ENCODE measurements at places on chromosomes 5 and 9.

GRCh38 chr9:108696156-108696555, 159.6 kb downstream of the ACTL7B start:
- DNase-seq = no peak

DNA sequence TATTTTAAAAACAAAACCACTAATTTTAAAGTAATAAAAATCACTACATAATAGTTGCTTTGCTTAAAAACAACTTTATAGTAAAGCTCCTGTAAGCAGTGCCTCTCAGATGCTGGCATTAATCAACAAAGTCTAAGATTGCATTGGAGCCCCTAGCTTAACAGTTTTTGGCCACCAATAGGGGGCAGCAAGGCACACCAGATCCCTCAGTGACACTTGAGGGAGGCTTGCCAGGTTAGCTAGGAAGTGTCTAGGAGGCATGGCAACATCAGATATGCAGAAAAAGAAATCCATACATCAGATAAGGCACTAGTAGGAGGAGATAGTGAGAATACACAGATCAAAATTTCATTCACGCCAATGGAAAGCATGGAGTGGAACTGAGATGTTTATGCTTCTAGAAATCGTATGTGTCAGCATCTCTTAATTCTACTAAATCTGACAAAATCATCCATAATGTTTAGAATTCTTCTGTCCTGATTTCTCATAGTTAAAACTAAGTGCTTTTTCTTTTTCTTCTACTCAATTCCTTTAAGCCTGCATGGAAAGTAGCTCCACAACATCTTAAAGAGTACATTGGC, 73.6 kb upstream of the PAM start:
- peak; percentile 76 for DNase-seq

DNA sequence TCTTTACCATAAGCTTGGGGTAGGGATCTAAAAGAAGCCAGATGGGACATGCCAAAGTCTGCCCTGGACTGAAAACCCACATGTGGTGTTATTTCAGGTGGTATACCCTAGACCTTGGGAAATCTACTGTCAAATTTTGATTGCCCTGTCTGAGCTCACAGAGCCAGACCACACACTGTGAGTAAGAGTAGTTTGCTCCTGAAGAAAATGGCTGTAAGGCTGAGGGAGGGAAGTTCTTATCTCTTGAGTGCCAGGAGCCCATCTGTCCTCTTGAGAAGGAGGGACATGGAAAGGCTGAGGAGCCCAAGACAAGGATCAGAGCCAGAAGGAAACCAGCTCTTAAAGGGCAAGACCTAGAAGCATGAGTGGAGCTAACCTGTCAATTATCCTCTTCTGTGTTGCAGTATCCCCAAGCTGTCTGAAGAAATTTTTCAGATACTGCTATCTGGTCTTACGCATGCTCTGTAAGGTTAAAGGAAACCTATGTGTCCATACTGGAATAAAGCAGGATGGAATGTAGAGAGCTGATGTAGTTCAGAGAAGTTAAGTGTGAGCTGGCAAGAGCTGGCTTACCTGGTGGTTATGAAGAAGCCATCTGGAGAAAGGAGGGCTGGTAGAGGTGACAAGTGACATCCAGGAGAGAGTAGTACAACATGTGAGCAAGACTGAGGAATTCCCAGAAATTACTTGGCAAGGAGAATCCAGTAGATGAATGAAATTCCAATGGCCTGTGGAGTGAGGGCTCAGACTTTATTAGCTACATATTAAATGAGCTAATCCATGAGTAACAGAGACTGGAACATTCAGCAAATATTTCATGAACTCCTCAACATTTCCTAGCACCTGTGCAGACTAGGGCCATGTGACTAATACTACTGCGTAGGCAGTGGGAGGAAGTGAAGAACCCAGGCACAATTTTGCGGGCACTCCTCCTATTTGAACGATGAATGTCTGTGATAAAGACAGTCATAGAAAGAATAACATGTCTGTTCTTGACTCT, 389.1 kb upstream of the KIF2A start:
- DNase-seq = no peak

DNA sequence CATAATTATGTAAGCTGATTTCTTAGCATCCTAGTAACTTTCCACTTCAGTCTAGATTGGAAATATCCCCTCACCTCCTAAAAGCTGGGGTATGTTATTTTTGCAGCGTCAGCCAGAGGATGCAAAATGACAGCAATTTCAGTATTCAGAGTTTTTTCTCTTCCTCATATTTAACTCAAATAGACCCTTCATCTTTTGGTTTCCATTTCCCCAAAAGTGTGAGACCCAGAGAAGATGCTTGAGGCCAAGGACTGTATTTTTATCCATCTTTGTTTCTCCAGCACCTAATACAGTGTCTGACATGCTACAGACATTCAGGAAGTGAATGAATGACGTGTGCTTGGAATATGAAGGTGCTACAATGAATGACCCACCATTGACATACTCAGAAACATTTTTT, 75.5 kb upstream of the RANBP3L start:
- DNase-seq = no peak

- no peak for DNase-seq
Observed at GRCh38 chr5:1643651-1644392, 120.1 kb upstream of the LPCAT1 start.

DNA sequence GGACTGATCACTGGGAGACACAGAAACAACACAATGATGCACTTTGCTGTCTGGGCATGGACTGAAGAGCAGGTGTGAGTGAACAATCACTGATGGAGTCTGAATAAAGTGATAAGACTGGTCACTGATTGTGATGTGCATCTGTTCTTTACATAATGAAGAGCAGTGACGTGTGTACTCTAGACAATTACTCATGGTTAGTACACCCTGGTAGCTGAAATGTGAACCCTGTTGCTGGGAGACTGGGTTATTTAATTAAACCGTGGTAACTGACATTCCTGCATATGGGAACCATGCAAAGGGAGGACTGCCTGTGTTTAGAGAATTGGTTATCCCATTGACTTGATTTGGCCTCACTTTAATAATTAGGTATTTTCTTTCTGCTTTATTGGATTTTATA, 202.9 kb downstream of the NR2F1-AS1 start:
- DNase-seq = no peak

GRCh38 chr9:19232823-19233194, 2.3 kb downstream of the DENND4C start:
- no peak for DNase-seq

DNA sequence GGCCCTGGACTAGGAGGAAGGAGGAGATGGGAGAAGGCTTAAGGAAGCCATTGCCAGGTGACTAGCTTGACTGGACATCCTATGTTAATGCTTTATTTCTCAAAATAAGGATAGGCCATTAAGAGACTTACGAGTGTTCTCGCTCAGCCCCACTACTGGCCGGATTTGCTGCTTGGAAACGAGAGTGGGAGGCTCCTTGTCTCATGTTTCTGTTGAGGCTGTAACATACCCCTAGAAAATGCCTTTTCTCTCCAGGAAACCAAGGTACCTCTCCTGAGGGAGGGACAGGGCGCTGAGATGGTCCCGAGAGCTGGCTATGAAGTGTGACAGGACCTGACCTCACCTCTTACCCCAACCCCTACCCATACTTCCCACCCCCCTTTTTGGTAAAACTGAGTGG, 60.0 kb downstream of the RALGPS1 start:
- DNase-seq = no peak

Data from WERI-Rb-1 (cell line).